Frontal cortex (tissue), 4 donors: ENCODE measurements at places on chromosomes 11 and 22.

- DNase-seq: no peak
Measured at GRCh38 chr11:114070464-114071139, 11.1 kb downstream of the ZBTB16 start.

DNA sequence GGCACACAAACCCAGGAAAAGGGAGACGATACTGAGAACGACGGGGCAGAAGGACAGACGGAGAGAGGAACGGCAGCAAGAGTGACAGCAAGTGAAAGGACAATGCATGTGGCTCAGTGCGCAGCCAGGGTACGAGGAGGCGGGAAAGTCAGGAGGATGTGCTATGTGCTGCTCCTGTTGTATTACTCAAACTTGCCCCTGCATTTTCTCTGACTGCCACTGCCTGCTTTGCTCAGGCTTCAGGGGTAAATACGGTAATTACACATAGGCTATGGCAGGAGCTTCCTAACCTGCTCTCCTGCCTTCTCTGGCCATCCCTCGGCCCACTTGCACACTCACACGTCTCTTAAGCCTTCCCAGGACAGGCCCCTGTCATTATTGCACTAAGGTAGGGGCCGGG lies 94.8 kb downstream of the FEZ1 start:
- no peak for DNase-seq

GRCh38 chr11:128664317-128664716 lies 29.6 kb upstream of the FLI1 start:
- no peak for DNase-seq

GRCh38 chr22:21593406-21594232 lies 26.1 kb downstream of the UBE2L3 start:
- no peak for DNase-seq

- DNase-seq: peak; percentile 24
Measured at GRCh38 chr11:41307296-41308080, 152.0 kb downstream of the LRRC4C start.

DNA sequence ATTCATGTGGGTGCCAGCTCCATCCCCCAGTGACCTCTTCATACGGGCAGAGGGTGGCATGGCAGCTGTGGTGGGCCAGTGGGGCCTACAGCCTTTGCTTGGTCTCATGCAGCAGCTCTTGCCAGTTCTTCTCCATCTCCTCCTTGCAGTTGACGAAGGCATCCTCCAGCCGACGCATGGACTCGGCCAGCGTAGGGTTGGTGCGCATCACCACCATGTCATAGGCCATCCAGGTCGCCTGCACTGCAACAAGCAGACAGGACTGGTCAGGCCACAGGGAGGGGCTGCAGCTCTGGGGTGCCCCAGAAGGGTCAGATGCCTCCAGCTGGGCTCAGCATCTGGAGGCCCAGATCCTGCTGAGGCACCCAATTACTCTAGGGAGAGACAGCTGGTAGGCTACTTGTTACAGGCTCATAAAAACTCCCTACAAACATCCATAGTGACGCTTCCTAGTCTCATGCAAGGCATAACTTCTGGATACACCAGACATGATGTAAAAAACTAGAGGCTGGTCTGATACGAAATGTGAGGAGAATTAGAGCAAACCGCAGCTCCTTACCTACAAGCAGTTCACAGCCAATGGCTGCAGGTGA lies 5.6 kb downstream of the KLHDC7B start:
- DNase-seq: no peak

DNA sequence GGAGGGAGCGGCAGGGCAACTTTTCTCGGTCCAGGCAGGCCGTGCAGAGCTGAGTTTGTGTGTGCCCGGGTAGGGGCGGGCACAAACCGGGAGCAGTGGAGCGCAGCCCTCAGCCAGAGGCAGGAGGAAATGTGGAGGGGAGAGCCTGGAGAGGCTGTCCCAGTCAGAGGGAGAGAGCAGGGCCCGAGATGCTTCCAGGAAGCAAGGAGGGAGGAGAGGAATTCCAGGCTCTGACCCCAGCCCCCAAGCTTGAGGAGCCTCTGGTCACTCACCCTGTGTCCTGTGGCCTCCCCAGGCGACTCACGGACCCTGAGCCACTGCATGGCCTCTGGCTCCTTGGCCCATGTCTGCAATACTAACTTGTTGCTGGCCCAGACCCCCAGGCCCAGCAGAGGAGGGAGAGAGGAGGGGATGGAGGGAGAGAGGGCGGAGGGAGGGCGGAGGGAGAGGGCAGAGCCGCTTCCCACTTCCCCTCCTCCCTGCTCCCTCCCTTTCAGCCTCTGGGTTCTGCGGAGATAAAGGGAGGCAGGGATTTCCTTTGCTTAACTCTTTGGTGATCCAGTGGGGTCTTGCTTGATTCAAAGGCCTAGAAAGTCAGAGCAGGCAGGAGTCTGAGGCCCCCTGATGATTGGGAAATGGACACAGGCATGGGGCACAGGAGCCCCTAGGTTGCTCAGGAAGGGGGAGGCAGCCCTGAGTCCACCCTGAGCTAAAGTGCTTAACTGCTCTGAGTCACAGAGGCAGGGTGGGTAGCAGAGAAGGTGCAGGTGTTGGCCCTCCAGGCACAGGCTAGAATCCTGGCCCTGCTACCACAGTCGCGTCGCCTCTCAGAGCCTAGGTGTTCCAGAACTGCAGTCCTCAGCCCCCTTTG lies at the start of gene C1QTNF6:
Gene C1QTNF6 (minus strand): TSS at position 357 of the 871 bp plus-strand sequence. CDS start 34 bp downstream, at position 323.
- DNase-seq: no peak

DNA sequence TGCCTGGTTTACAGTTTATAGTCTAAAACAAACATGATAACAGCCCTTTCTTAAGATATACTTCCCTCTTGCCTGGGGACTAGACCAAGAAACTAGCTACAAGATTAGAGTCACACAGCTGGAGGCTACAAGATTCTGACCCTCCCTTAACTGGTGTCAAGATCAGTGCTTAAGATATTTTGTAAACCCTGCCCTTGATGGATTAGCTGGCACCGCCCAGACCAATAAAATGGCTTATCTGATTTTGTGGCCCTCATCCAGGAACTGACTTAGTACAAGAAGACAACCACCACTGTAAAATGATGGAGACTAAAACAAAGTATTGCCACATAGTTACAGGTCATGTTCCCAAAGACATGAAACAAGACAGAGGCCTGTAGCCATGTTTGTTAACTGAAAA lies 53.4 kb downstream of the FAM181B start:
- DNase-seq: no peak

DNA sequence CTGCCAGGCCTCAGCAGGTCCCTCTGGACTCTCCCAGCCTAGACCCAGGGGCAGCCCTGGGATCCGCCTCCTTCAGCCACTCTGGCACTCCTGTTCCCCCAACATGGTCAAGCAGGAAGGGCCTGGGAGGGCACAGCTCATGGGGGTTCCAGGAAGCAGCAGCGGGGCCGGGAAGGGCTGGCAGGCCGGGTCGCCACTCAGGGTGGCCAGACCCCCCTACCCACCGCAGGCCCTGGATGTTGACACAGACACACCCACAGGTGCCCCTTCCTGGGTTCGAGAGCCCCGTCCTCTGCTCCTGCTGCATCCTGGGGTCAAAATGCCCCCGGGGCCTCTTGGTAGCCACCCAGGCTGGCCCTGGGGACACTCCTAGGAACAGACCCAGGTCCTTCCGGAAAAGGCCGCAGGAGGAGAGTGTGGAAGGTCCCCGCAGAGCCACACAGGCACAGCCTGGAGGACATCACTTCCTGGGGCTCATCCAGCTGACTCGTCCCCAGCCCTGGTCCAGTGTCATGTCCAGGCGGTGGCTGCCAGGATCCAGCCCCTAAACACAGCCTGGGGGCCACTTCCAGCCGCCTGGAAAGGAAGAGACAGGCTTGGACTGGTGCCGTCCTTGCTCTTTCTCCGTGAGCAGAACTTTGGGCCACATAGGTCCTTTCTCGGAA lies 6.8 kb upstream of the PIM3 start:
- DNase-seq: no peak

GRCh38 chr11:94433049-94433448 lies 31.8 kb upstream of the GPR83 start:
- DNase-seq: no peak

GRCh38 chr22:44578110-44578457 lies 80.1 kb upstream of the RTL6 start:
- no peak for DNase-seq

- no peak for DNase-seq
Measured at GRCh38 chr22:32737811-32738497, 63.6 kb upstream of the TIMP3 start.

DNA sequence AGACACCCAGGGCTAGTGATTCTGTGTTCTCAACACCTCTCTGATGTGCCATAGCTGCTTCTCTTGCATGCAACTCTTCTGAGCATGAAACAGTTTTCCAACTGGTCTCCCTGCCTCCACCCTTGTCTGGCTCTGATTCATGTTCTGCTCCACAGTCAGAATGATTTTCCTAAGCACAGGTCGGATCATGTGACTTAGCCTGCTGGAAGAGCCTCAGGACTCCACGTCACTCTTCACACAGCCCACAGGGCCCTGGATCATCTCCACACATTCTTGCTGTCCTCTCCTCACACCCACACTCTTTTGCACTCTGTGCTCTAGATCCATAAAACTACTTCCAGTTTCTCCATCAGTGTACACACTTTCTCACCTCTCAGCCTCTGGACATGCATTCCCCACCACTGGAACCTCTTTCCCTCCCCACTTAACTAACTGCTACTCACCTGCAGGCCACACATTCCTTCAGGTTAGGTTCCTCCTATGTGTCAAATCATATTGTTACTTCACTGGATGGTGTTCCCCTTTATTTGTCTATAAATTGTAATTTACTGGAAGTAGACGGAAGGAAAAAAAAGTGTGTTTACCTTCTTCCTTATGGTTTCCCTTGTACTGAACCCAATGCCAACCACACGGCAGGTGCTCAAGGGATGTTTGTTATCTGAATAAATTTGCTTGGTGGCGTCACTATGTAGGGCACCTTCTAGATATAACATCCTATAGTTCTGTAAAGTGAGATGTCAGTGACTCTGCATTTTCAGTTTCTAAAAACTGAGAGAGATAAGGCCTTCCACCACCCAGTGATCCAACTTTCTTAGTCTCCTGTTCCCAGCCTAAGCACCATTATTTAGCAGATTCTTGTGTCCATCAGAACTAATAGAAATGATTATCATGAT lies 133.7 kb downstream of the ETS1 start:
- peak; percentile 30 for DNase-seq

- DNase-seq: no peak
Measured at GRCh38 chr11:12882670-12883069, 126.4 kb upstream of the RASSF10 start.

GRCh38 chr11:57597461-57597915 lies at the start of gene SERPING1:
Gene SERPING1 (plus strand): TSS chr11:57597685. CDS start chr11:57598271, 586 bp downstream.
- DNase-seq: peak; percentile 28

GRCh38 chr11:995752-996420 lies 40.6 kb downstream of the MUC6 start:
- no peak for DNase-seq

- no peak for DNase-seq
Measured at GRCh38 chr11:40974186-40974795, 485.2 kb downstream of the LRRC4C start.

GRCh38 chr22:32900886-32901635 lies 99.6 kb downstream of the TIMP3 start:
- no peak for DNase-seq

DNA sequence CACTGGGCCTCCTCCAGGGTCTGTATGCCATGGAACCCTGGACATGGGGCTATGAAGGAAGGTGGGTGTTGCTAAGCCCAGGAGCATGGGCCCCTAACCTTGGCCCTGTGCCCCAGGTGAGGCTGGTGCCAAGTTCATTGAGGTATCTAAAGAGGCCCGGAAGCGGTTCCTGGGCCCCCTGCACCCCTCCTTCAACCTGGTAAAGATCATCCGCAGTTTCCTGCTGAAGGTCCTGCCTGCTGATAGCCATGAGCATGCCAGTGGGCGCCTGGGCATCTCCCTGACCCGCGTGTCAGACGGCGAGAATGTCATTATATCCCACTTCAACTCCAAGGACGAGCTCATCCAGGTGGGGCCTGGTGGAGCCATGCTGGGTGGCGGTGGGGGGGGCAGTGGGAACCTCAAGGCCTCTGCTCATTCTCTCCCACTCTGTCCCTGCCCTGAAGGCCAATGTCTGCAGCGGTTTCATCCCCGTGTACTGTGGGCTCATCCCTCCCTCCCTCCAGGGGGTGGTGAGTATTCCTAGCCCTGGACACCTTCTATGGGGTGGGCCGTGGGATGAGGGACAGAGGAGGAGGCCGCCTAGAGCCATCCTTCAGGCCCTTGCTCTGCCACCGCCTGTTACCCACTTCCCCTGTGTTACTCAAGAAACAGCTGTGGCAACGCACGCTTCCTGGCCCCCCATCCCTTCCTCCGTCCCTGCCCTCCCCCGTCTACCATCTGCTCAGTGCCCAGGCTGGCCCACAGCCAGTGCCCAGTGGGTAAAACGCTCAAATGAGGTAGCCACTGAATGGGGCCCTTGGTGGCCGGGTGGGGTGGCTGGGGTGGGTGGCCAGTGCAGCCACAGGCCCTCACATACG lies 3.0 kb downstream of the PNPLA2 start:
- DNase-seq: peak; percentile 61

DNA sequence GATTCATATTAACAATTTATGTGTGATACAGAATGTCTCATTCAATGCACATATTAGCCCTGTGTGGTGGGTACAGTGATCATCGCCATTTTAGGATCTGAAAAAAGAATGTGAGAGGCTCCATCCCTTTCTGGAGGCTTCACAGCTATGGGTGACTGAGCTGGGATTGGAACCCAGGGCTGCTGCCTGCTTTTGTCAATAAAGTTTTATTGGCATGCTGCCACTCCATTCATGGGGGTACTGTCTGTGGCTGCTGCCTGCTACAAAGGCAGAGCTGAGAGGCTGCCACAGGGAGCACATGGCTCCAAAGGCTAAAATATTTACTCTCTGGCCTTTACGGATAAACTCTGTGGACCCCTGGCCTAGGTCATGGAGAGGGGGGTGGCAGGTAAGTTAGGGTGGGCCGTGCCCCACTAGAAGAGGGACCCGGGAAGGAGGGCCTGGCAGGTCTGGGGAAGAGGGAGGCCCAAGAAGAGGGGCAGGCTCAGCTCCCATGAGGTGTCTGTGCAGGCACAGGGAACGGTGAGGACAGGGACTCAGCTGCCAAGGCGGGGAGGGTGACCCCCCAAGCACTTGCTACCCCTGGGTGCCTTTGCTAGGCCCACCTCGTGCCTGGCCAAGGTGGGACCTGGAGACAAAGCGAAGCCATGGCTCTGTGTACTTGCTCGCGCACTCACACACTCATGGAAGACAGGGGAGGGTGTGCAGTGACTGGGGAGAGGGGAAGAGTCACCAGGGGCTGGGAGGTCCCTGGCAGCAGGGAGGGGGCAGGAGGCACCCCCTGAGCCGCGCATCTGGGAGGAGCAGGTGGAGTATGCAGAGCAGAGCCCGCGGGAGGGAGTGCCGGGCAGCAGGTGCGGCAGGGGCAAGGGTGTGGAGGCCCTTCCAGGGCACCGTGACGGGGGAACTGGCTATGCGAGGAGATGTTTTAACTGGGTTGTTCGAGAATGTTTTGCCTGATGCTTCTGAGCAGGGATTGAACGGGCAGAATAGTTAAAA lies 335.3 kb downstream of the CTTN start:
- DNase-seq: no peak

- DNase-seq: no peak
Measured at GRCh38 chr11:61028135-61028729, 56.8 kb downstream of the CD6 start.
